Endothelial cell (in vitro differentiated cells): ENCODE measurements at places on chromosomes 12 and 14.
A peak's percentile ranks its signal among the peaks of the same experiment; 100 is the strongest.

DNA sequence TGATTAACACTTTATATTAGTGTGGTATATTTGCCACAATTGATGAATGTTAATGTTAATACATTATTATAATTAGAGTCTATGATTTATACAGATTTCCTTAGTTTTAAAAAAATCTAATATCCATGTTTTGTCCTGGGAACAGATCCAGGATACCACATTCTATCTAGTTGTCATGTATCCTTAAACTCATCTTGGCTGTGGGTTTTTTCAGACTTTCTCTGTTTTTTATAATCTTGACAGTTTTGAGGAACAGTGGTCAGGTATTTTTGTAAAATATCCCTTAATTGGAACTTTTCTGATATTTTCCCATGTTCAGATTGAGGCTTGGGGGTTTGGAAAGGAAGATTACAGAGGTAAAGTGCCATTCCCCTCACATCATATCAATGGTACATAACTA, 104.1 kb downstream of the LMNTD1 start:
- no peak for DNase-seq

DNA sequence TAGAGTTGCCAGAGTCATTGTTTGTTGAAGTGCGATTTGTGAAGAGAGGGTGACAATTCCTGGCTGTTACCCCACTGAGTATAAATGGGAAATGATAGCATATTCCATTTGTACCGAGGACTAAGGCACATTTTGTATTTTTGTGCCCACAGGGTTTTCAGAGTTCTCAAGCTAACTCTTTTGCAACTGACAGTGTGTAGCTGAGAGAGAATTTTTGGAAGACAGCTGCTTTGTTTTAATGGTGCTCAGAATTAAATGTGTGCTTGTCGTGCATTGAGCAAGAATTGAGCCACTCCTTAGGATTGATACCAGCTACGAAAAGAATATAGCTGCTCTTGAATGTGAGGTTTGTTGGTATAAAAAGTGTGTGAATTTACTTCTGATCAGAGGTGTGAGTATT, 21.7 kb downstream of the ANKRD13A start:
- no peak for DNase-seq

GRCh38 chr12:38782359-38782758, 123.0 kb downstream of the CPNE8 start:
- DNase-seq: no peak

- DNase-seq: no peak
Observed at GRCh38 chr14:32734261-32734660, 204.4 kb upstream of the NPAS3 start.

DNA sequence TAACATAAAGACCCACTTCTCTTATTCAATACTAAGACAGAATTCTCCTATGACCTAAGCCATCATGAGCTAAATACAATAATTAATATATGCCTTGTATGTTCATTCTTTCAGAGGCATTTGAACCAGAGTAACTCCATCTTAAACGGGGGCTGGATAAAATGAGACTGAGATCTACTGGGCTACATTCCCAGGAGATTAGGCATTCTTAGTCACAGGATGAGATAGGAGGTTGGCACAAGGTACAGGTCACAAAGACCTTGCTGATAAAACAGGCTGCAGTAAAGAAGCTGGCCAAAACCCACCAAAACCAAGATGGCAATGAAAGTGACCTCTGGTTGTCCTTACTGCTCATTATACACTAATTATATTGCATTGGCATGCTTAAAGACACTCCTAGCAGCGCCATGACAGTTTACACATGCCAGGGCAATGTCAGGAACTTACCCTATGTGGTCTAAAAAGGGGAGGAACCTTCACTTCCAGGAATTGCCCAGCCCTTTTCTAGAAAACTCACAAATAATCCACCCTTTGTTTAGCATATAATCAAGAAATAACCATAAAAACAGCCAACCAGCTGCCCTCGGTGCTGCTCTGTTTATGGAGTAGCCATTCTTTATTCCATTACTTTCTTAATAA, 260.7 kb downstream of the SSPN start:
- no peak for DNase-seq

DNA sequence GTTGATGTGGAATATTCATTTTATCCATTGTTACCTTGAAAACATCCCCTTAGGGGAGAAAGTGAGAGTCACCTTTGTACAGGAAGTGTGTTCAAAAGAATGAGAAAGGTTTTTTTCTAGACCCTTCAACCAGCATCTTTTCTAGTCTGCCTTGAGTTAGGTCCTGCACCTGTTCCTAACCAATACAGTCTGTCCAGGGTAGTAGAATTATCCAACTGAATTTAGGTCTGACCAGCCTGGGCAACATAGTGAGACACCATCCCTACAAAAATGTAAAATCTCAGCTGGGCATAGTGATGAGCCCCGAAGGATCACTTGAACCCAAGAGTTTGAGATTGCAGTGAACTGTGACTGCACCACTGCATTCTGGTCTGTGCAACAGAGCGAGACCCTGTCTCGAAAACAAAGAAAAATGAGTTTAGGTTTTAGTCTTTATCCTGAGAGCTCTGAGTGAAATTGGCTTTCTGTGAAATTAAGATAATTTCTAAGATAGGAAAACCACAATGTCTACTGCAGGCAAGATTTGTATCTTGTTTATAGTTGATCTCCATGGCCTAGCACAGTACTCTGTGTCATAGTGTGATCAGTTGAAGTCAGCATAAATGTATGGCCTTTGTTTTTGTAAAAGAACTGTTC, 25.2 kb downstream of the ARHGAP5 start:
- no peak for DNase-seq

- no peak for DNase-seq
Observed at GRCh38 chr12:89875809-89876208, 167.2 kb upstream of the ATP2B1 start.

- DNase-seq: no peak
Observed at GRCh38 chr14:100141098-100141497, 18.3 kb downstream of the DEGS2 start.

- no peak for DNase-seq
Observed at GRCh38 chr12:29843036-29843435, 59.3 kb upstream of the TMTC1 start.

GRCh38 chr14:73700325-73700724, 13.9 kb downstream of the PNMA1 start:
- no peak for DNase-seq

GRCh38 chr12:67275380-67275913, 6.3 kb downstream of the CAND1 start:
- DNase-seq: no peak

DNA sequence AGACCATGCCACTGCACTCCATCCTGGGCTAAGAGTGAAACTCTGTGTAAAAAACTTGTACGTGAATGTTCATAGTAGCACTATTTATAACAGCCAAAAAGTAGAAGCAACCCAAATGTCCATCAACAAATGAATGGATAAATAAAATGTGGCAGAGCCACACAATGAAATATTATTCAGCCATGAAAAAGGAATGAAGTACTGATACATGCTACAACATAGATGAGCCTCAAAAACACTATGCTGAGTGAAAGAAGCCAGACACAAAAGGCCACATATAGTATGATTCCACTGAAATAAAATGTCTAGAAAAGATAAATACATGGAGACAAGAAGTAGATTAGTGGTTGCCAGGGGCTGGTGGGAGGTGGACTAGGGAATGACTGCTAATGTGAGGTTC, 72.8 kb downstream of the KSR2 start:
- no peak for DNase-seq

DNA sequence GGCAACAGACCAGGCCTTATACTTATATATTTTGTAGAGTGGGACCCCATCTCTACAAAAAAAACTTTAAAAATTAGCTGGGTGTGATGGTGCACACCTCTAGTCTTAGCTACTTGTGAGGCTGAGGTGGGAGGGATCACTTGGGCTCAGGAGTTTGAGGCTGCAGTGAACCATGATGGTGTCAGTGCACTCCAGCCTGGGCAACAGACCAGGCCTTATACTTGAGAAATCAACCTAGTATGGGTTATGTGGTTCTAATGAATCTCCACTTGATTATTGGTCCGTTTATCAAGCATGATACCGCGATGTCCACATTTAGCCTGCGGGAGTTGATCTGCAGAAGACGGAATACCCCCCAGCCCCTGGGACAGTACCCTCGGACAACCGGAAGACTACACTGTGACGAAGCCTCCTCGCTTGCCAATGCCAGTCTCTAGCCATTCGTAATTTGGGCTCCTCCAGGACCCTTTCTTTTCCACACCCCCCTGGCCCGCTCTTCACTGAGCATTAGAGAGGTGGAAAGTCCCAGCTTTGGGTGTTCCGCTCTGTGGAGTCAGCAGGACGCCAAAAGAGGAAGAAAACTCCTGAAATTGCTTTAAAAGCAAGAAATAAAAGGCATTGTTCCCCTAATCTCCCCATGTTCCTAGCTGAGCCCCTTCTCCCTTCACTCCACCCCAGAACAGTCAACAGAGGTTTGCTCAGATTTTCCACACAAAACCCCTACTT, 19.4 kb downstream of the LTBP2 start:
- DNase-seq: no peak

DNA sequence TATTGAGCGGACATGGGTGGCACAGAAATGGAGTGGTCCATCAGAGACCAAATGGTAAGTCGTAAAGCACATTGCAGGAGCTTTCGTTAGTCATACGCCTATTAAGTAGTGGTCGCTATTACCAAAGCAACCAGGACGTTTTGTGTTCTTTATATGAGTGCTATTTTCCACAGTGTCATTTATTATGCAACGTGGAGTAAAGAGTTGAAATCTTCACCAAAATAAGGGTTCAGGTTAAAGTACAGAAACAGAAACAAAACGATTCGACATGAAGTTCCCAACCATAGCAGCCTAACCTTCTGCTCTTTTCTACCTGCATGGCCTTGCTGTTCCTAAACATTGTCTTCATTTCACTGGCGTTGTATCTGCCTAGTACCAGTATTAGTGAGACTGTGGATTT, 20.1 kb upstream of the FGD4 start:
- DNase-seq: no peak

- DNase-seq: no peak
Observed at GRCh38 chr12:12505544-12506495, 56.8 kb downstream of the DUSP16 start.

- no peak for DNase-seq
Observed at GRCh38 chr12:65845751-65846537, 21.7 kb downstream of the HMGA2 start.

DNA sequence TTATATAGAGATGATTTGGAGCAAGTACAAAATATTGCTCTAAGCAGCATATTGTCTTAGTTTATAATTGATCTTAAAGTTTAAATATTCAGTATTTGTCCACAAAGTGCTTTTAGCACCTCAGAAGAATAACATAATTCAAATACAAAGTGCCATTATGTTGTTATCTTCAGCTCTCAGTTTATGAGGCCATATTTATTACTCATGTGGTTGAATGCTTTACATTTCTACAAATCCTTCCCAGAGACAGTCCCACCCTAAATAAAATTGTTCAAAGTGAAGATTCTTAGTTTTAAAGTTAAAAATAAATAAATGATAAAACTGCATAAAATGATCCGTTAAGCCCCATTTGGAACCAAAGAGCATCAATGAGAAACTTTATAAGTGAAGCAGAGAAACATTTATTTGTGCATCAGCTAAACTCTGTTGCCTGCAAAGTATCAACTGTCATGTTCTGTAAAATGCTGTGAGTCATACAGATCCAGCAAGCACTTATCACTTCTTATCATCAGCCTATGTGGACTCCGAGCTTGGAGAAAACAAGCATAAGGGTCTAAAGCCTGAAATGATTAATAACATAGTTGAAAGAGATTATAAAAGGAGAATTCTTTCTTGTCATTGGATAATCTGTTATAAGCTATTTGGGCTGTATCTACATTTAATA, 218.9 kb downstream of the ADAMTS20 start:
- no peak for DNase-seq

DNA sequence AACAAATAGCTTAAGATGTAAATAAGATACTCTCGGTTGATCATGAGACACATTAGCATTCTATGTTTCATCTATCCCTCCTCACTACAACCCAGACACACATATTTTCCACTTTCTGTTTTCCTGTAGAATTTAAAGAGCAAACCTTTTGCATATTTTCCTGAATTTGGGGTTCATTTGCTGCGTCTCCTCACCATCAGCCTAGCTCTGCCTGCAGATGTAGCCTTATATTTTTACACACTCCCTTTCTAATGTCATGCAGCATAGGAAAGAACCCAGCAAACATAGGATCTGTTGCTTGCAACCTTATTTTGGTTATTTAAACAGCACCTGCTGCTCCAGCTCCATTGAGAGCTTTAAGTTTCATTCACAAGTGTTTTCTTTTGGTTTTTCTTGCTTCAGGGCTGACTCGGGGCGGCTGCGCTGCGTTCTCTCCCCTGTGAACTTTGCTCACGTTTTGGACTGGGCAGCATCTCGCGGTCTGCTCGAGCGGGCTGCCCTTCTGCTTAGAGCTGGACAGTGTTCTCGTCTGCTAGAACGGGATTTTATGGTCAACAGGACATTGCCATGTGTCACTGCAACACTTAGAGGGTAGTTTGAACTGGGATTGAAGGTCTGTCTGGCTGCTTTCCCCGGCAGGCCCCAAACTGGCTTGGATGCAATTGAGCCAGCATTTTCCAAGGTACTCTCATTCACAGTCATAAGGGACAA, 57.8 kb upstream of the VRK1 start:
- DNase-seq: no peak

DNA sequence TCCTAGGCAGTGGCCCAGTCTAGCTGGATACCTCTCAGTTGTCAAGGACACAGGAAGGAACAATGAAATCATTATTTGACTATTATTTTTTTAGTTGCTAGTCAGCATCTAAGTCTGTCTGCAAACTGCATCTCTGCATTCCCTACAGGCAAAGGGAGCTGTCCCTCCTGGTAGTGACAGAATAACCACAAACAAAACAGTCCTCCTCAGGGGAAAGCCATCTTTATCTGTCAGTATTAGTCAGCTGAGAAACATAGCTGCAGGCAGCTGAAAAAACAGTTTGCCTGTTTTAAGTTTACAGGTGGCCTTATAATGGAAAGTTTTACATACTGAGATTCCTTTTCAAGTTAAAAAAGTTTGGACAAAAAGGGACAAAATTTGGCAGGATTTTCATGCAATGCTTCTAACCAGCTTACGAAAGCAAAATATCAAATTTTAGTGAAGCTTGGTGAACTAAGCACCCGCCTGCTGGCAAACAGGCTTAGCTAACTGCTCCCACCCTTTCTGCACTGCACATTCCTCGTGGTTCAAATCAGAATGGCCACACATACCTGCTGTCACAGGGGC, 29.5 kb downstream of the SLC25A21 start:
- DNase-seq: no peak

- DNase-seq: no peak
Observed at GRCh38 chr12:69844836-69845235, 19.8 kb downstream of the MYRFL start.

DNA sequence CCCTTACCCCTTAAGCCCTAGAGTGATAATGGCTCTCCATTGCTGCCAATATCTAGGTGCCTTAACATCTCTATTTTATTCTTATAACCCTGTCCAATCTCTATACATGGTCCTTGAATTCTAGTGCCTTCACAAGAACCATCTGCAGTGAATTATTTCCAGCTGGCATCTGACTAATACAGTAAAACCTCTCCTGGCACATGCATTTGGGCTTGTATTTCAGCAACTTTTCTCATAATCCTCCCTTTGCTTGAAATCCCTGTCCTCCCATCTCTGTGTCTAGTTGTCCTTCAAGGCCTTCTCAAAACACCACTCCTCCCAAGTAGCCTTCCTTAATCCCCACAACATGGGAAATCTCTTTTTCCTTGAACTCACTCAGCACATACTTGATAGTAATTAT, 14.2 kb upstream of the HMGA2 start:
- no peak for DNase-seq

- peak; percentile 68 for DNase-seq
Observed at GRCh38 chr12:26125400-26126339, 833 bp upstream of the BHLHE41 start.

GRCh38 chr14:27012641-27013040, 414.8 kb upstream of the NOVA1 start:
- DNase-seq: no peak
